ENCODE measurements at places on chromosomes 12 and 14.
A peak's percentile ranks its signal among the peaks of the same experiment; 100 is the strongest.

DNA sequence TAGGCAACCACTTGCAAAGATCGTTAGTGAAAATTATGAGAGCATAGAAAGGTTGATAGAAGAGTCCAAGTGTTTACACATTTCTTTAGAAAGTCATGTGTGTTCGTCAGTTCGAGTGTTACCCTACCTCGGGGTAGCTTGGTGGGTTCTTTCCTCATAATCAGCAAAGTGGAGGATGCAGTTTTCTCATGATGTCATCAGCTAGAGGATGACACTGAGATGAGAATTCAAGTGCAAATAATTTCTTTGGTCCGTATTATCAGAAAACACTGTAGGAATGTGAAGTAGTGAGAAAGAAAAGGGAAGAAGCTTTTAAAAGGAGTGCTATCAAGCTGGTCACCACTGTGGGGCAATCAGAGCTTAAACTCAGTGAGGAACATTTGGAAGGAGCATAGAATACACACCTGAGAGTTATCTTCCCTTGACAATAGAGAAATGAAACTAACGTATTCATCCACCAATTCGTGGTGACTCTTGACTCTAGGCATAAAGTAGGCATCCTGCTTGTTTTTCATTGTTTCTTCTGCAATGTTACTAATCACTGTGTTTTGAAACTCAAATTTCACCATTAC is 1340.9 kb upstream of the TMEM132C start:
- DNase-seq, result no peak

- peak; percentile 1 for DNase-seq
Observed at GRCh38 chr14:93648440-93649168, 139.7 kb downstream of the PRIMA1 start.

DNA sequence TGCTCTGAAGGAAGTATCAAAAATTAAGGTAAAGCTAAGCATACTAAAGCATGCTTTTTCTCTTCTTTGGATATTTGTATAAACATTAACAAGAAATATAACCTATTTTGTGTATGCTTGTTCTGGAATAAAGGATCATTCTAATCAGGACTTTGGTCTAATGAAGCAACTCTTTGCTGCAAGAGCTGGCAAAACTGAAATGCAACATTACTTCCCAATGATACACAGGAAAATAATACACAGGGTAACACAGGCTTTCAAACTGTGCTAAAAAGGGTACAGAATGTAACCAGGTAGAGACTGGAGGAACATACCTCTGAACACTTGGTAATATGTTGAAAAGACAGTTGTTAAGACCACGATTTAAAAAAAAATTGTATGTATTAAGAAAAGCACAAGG is 222.5 kb upstream of the DIO2 start:
- DNase-seq, result no peak

DNA sequence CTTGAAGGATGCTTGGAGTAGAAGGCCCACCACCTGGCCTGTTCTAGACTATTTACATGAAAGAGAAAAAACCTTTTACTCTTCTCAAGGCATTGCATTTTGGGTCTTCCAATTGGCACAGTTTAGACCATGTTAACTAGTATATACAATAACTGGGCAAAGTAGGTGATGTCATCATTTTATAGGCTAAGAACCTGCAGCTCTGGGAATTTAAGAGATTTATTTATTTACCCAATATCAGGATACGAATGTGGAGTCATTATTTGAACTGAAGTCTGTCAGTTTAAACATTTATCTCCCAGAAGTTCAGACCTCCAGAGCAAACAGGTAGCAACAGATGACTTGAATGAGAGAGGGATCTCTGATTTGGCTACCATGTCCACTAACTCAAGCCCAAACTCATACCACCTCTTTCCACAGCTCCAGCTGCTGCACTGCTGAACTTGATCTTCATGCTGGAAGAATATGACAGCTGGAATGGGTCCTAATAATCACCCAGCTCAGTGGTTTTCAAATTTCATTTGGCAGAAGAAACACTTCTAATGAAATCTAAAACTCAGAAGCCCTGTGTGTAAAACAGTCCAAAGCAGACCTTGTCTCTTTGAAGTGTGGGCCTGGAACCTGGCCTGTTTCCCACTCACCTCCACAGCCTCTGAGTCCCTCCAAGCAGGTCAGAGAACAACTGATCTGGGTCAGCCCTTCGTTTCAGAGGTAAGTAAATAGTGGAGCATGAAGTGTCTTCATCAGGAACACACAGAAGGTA is 179.2 kb downstream of the EMP1 start:
- no peak for DNase-seq

- DNase-seq, result no peak
Observed at GRCh38 chr12:40312982-40313576, 88.3 kb downstream of the LRRK2 start.

DNA sequence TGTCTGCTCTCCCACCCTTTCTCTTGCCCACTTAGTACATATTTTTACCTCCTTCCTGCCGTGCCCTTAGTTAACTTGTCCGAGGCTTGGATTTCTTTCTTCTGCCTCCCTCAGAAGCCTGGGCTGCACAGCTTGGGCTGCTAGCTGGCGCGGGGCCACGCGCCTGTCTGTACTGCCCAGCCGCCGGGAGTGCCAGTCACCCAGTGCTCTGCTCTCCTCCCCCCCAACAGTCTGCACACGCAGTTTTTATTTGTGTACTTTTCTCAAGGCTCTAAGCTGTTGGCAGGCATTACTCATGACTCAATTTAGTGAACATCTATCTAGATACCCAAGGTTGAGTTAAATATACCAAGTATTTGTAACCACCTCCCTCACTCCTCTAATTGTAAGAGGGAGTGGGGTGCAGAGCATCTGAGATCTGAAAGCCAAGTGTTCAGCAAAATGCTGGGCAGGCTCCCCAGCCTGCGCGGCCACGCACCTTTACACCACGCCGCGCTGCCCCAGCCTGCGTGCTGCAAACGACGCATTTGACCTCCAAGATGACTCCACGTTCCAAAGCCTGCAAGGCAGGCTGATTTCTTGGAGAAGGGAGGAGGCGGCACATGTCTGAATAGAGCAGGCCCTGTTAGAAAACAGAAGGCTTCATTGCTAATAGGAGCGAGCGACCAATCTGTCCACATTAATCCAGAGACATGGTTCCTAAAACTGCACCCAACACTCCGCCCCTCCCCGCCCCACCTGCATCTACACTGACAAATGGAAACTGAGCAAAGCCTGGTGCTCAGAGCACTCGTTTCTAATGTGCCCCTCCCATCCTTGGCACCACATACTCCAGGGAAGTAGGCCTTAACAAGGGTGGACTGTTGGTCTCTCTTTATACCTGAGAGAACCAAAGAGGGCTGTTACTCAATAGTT is 18.2 kb upstream of the CACNA2D4 start:
- DNase-seq, result no peak

- peak; percentile 20 for DNase-seq
Observed at GRCh38 chr12:26750531-26751175, 82.3 kb downstream of the ITPR2 start.

GRCh38 chr12:131911851-131912477 is 17.1 kb upstream of the PUS1 start:
- DNase-seq, result no peak

DNA sequence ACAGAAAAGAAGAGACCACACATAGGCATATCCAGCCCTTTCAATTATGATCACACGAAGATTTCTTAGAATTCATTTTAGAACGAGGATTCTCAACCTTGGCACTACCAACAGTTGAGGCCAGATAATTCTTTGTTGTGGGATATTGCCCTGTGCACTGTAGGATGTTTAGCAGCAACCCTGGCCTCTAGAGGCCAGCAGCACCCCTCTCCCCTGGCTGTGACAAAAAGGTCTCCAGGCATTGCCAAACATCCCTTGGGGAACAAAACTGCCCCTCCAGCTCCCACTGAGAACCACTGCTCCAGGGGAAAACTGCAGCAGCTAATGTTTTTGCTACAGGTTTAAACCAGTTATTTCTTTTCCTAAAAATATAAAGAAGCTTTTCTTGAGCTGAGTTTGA is 7.1 kb downstream of the NT5DC3 start:
- no peak for DNase-seq

DNA sequence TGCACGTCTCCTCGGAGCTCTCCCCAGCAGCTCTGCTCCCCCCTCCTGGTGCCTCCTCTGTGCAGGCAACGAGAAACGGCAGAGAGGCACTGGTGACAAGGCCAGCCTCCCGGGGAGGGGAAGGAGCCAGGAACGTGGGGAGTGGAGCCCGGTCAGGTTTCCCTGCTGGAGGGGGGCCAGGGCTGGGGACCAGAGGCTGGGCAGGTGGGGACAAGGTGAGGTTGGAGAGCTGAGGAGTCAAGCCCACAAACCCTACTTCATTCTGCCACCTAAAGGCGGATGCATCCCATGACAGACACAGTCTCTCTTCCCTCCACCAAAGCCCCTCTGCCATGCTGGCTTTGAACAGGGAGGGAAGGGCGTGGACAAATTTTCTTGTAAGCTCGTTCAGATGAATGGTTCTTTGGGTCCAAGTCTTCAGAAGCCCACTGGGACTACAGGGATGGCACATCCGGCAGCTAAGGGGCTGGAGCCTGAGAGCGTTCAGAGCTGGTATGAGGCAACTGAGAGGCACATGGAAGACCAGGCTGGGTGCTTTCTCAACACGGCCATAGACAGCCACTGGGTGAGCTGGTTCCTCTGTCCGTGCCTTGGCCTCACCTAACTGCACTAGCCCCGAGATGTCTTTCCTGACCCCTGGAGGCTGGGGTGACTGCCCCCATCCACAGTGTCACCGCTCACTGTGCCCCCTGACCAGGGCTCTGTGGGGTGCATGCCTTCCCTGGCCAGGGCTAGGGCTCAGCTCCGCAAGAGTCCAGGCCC is 105.9 kb downstream of the RBM19 start:
- no peak for DNase-seq

- no peak for DNase-seq
Observed at GRCh38 chr12:63298386-63298930, 147.5 kb upstream of the AVPR1A start.

DNA sequence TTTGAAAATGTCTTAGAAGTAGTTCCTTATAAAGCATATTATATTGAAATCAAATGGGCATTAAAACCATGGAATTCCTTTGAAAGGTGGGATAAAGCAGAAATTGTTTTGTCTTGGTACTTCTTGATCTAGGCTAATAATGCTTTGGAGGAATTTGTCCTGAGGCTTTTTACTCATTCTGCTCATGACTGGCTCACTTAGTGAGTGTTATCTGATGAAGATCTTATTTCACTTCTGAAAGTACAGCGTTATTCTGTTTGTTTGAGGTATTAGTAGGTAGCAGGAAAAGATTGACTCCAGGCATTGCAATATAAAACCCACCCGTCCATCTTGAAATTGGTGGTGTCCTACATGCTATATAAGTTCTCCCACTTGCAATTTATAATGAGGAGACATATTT is 5.5 kb downstream of the C12orf71 start:
- no peak for DNase-seq

DNA sequence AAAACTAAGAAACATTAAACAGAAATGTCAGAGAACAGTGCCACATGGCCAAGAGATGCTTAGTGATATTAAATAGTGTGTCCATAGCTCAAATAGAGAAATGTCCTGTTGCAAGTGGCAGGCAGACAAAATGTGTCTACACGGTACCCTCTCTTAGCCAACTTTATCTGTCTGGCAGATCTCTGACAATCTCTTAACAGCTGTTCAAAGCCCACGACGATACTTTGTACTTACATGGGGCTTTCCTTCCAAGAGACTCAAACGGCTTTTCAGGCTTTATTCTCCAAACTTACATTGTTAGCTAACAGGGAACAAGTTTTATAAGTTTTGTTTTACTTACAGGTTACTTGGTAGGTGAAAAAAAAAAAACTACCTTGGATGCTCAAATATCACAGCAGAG is 45.6 kb downstream of the ARMH4 start:
- DNase-seq, result no peak

- no peak for DNase-seq
Observed at GRCh38 chr14:72810201-72810600, 83.7 kb downstream of the DPF3 start.

GRCh38 chr14:54148251-54148650 is 191.6 kb upstream of the BMP4 start:
- DNase-seq, result no peak

GRCh38 chr14:98919434-98919833 is 352.6 kb downstream of the BCL11B start:
- no peak for DNase-seq
